ENCODE measurements at places on chromosomes 16 and 17.

DNA sequence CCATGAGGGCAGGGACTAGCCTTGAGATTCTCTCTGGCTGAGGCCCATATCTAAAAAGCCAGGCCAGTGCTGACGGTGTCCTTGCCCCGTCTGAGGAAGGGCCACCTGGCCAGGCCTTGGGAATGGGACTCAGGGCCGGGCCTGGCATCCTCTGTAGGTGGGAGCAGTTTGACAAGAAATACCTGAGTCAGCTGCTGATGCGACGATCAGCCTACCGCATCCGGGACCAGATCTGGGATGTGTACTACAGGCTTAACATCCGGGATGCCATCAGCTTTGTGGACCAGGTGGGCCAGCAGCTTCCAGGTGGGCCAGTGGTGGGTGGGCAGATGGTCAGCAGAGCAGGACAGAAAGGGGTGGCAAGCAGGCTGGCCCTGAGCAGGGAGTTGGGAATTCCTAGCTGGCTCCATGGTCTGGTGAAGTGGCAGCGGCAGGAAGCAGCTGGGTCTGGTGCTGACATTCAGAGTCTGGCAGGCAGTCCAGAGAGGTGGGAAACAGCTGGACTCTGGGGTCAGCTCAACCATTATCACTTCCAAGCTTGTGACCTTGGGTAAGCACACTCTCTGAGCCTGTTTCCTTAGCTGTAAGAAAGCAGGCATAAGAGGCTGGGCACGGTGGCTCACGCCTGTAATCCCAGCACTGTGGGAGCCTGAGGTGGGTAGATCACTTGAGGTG lies 9.5 kb downstream of the SLC9A5 start:
- no peaks in the 10 kb centered on the region for H3K4me1 ChIP-seq
- no peak for DNase-seq
- H3K36me3 ChIP-seq: no peaks in the 10 kb centered on the region
- H3K4me3 ChIP-seq: no peak overlapping the region
- H3K27me3 ChIP-seq: no peaks in the 10 kb centered on the region

- no peak overlapping the region for H3K4me3 ChIP-seq
- no peak for DNase-seq
- H3K27me3 ChIP-seq: no peaks in the 10 kb centered on the region
- no peaks in the 10 kb centered on the region for H3K36me3 ChIP-seq
Observed at GRCh38 chr17:5816491-5817070, 232.3 kb upstream of the NLRP1 start.

DNA sequence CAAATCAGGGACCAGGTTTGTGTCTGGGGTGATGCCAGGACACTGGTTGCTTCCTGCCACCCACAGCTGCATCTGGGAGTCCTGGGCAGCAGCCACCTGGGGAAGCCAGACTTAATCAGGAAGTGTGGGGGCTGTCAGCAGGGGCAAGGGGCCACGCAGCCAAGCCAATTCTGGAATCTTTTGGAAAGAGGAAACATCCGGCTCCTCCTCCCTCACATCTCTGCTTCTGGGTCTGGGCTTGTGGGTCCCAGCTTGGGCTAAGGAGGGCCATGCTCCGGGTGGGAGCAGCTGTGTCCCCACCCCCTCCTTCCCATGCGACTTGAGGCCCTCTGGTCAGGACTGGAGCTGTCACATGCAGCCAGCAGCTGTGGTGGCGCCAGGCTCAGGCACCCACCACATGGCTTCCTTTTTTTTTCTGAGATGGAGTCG lies 37.0 kb upstream of the CCDC182 start:
- DNase-seq: peak; percentile 50
- no peak overlapping the region for H3K4me3 ChIP-seq
- peaks cover 13% of the 10 kb centered on the region for H3K4me1 ChIP-seq
- H3K27me3 ChIP-seq: no peaks in the 10 kb centered on the region
- no peaks in the 10 kb centered on the region for H3K36me3 ChIP-seq

DNA sequence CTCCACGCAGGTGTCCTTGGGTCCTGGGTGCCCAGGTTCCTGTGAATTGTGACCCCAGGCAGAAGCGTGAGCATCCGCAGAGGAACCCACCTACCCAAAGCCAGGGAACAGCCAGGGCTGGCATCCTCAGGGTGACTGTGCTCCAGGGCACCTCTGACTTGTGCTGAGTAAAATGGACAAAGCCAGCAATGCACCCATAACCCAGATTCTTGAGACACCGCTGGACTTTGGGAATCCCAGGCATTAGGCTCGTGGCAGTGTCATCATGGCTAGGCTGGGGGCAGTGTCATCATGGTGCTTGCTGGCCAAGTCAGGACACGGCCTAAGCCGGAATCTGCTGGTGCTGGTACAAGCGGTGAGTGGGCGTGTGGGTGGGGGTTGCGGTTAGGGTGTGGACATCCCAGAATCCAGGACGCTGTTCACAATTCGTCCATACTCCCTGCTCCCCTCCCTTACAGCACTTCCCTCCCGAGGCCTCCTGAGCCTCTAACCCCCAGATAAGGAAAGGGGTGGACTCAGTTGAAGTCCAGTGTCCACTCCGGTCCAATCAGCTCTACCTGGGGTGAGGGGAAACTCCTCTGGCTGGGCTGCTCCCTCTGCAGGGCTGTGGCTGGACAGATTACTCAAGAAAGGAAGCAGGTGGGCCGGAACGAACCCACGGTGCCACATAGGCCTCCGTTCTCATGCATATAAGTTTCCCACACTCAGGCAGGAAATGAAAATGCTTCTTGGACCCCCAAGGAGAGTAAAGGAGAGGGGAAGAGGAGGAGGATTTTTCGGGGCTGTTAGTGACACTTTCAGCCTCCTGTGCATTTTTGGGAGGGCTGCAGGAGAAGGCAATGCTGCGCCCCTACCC lies 138.9 kb downstream of the SEC14L1 start:
- DNase-seq: peak; percentile 78
- H3K4me1 ChIP-seq: peaks cover 20% of the 10 kb centered on the region
- H3K27ac ChIP-seq: peak overlapping the region; percentile 92
- H3K36me3 ChIP-seq: no peaks in the 10 kb centered on the region
- H3K27me3 ChIP-seq: peaks cover 10% of the 10 kb centered on the region

DNA sequence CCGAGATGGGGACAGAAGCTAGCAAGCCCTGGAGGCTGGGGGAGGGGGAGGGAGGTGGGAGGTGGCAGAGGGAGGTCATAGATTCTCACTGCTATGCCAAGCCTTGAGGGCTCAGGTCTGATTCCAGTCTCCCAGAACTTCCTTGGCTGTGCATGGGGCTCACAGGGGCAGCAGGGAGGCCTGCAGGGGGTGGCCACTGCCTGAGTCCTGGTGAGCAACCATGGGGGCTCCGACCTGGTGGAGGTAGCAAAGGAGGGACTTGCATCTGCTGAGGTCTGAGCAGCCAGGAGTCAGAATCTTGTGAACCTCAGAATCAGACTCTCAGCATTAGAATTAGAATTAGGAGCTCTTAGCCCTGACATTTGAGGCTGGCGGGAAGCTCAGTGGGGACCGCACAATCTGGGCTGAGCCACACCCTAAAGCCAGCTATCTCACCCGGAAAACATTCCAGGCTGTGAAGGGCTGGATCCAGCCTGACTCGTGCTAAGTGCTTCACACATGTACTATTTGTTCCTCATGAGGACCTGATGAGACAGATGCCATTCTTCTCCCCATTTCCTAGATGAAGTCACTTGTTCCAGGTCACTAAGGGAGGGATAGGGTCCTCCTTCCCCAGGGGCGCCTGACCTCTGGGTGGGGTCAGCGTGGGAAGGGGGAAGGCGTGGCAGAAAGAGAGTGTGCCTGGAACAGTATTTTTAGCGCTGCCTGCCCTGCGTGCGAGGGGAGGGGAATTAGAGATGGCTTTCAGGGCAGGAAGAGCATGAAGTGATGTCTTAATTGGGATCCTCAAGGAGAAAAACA lies 17.3 kb upstream of the KCNJ12 start:
- H3K27me3 ChIP-seq: no peaks in the 10 kb centered on the region
- peaks cover 10% of the 10 kb centered on the region for H3K4me1 ChIP-seq
- H3K4me3 ChIP-seq: no peak overlapping the region
- H3K36me3 ChIP-seq: no peaks in the 10 kb centered on the region
- H3K27ac ChIP-seq: no peak overlapping the region
- DNase-seq: peak; percentile 71

GRCh38 chr16:17921357-17921978 lies 415.1 kb downstream of the NPIPA8 start:
- H3K27ac ChIP-seq: no peak overlapping the region
- no peaks in the 10 kb centered on the region for H3K27me3 ChIP-seq
- no peak overlapping the region for H3K4me3 ChIP-seq
- peak; percentile 5 for DNase-seq

DNA sequence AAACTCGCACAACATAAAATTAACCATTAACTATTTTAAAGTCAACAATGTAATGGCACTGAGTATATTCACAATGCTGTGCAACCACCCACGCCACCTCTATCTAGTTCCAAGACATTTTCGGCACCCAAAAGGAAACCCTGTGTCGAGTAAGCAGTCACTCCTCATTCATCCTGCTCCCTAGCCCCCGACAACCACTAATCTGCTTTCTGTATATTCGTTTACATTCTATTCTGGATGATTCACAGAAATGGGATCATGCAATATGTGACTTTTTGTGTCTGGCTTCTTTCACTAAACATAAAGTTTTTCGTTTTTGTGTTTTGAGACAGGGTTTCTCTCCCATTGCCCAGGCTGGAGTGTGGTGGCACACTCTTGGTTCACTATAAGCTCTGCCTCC lies 42.2 kb upstream of the HAPSTR1 start:
- H3K36me3 ChIP-seq: no peaks in the 10 kb centered on the region
- no peaks in the 10 kb centered on the region for H3K27me3 ChIP-seq
- peaks cover 7% of the 10 kb centered on the region for H3K4me1 ChIP-seq
- H3K27ac ChIP-seq: no peak overlapping the region

DNA sequence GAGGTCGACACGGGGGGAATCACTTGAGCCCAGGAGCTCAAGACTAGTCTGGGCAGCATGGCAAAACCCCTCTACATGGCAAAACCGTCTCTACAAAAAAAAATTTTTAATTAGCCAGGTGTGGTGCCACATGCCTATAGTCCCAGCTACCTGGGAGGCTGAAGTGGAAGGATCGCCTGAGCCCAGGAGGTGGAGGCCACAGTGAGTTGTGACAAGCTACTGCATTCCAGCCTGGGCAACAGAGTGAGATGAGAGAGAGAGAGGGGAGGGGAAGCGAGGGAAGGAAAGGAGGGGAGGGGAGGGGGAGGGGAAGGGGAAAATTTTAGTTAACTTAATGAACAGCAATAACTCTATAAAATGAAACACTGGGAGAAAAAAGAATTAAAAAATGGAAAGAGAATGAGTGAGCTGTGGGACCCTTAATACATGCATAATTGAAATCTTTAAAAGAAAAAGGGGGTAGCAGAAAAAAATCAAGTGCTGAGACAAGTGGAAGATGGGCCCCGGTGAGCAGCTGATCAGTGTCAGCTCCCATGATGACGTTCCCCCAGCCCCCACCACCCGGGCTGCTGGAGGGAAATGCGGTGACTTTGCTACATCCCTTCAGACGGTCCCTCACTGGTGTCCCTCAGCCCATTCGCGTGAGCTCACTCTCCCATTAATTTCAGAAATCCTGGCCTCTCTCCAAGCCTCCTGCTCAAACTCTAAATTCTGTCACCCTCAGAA lies 2.7 kb downstream of the ASGR2 start:
- H3K4me3 ChIP-seq: no peak overlapping the region
- DNase-seq: peak; percentile 40
- H3K4me1 ChIP-seq: peaks cover 7% of the 10 kb centered on the region
- no peak overlapping the region for H3K27ac ChIP-seq
- no peaks in the 10 kb centered on the region for H3K27me3 ChIP-seq
- no peaks in the 10 kb centered on the region for H3K36me3 ChIP-seq

DNA sequence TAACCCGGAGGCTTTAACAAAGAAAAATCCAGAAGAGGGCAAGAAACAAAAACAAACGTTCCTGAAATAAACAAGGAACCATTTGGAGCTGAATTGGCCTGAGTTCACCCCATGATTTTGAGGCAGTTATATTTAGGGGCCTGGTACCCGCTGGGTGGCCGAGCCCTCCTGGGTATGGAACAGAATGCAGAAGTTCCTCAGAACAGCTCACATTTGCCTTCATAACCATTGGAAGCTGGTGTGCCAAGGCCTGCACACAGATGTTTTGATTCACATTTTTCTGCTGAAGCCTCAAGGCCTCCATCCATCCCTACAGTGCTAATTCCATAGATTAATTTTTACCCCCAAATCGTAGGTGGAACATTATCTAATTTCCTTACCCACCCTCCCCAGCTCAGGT lies 3.3 kb upstream of the ZFHX3 start:
- peak overlapping the region; percentile 91 for H3K27ac ChIP-seq
- H3K4me3 ChIP-seq: no peak overlapping the region
- H3K36me3 ChIP-seq: no peaks in the 10 kb centered on the region

DNA sequence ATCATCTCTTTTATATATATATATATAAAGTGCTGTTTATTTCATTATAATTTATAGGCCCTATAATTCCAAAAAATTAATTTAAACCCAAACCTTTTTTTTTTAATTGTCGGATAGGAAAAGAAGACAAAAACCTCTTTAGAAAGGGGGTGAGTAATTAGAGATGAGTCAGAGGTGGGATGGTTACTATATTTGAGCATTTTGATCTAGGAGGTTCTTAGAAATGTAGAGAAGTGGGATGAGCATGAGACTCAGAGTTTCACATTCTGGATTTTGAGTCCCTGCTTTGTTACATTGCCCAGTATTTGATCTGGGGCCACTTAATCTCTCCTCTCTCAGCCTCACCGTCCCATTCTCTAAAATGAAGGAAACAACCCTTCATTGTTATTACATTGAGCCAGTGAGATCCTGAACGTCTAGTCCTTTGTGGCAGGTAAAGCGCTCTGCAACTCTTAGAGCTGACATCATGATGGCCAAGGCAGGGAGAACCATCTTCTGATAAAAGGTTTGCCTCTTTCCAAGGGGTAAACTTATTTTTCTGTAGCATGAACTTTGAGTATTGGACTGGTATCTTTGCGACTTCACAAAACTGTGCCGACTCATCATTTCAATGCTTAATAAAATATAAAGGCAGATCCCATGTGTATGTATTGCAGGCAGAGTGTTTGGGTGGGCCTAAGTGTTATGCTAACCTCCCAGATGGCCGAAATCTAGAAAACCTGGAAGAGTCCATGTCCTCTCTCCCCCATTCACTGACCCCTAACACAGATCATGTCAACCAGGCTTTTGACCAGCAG lies 21.3 kb downstream of the HS3ST3B1 start:
- H3K27me3 ChIP-seq: peaks cover 32% of the 10 kb centered on the region
- H3K36me3 ChIP-seq: no peaks in the 10 kb centered on the region
- no peak overlapping the region for H3K4me3 ChIP-seq
- no peak for DNase-seq
- H3K27ac ChIP-seq: no peak overlapping the region

DNA sequence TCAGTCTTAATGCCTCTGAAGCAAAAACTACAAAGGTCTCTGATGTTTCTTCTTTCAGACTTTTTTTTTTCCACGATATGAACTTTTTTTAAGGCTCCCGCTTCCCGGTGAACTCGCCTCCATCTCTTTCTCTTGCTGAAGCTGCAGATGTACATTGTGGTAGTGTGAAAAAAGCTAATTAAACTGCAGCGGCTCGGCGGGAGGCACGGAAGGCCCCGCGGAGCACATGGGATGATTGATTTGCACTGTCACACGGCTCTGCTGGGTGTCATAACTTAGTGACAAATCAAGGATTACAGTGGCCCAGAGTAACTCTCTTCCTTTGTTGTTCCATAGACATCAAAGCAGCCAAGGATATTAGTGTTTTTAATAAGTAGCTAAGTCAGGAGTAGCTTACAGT lies 196.3 kb downstream of the AXIN2 start:
- no peak for DNase-seq
- H3K4me3 ChIP-seq: no peak overlapping the region
- H3K27ac ChIP-seq: no peak overlapping the region
- no peaks in the 10 kb centered on the region for H3K4me1 ChIP-seq
- no peaks in the 10 kb centered on the region for H3K27me3 ChIP-seq
- no peaks in the 10 kb centered on the region for H3K36me3 ChIP-seq
